ENCODE measurements at places on chromosomes 12 and 14. TPM values are rescaled to one million over a fixed set of nuclear protein-coding genes. Genes with fewer than 3 reads are reported as not detected.

The KRT3 gene
- polyA plus RNA-seq = not detected

The TAS2R8 gene
- polyA plus RNA-seq = not detected

The HOXC6 gene
- not detected for polyA plus RNA-seq

The CLEC6A gene
- not detected for polyA plus RNA-seq

The INHBE gene
- not detected for polyA plus RNA-seq

The PRR4 gene
- polyA plus RNA-seq = 3.5 TPM

The DENND5B gene
- polyA plus RNA-seq = 30.7 TPM

The PTPN21 gene
- polyA plus RNA-seq = not detected

The MYBPC1 gene
- not detected for polyA plus RNA-seq

The SRGAP1 gene
- not detected for polyA plus RNA-seq

The YY1 gene
- 17.7 TPM for polyA plus RNA-seq

The RPL36AL gene
- 504 TPM for polyA plus RNA-seq

The GLT8D2 gene
- polyA plus RNA-seq = 0.23 TPM

The NRL gene
- polyA plus RNA-seq = 2.6 TPM

The KRT4 gene
- not detected for polyA plus RNA-seq

The MMP19 gene
- not detected for polyA plus RNA-seq

The ALG10 gene
- polyA plus RNA-seq = 2.9 TPM

The PPP1R1A gene
- polyA plus RNA-seq = not detected

The MYO1H gene
- polyA plus RNA-seq = not detected

The GPR132 gene
- 37.2 TPM for polyA plus RNA-seq

The RNASE7 gene
- not detected for polyA plus RNA-seq

The CABP1 gene
- polyA plus RNA-seq = not detected

The SDSL gene
- polyA plus RNA-seq = 0.43 TPM

The NYNRIN gene
- polyA plus RNA-seq = not detected

The PPM1H gene
- not detected for polyA plus RNA-seq

The ZFP36L1 gene
- 275 TPM for polyA plus RNA-seq

The SIRT4 gene
- 0.74 TPM for polyA plus RNA-seq

The CLEC14A gene
- polyA plus RNA-seq = not detected

The CLEC4C gene
- 1.3 TPM for polyA plus RNA-seq

The IQSEC3 gene
- polyA plus RNA-seq = not detected

The OAS1 gene
- 115 TPM for polyA plus RNA-seq

The RD3L gene
- not detected for polyA plus RNA-seq

The C12orf50 gene
- not detected for polyA plus RNA-seq

The USP44 gene
- 5.5 TPM for polyA plus RNA-seq

The GUCY2C gene
- polyA plus RNA-seq = 0.85 TPM

The RTL1 gene
- polyA plus RNA-seq = not detected

The LTB4R gene
- 2.5 TPM for polyA plus RNA-seq

Measured in IgD-negative memory B cell (primary cell).